ENCODE measurements at places on chromosomes 3 and 15.

GRCh38 chr3:133274477-133274876 lies 125.4 kb upstream of the BFSP2 start:
- no peak for DNase-seq

DNA sequence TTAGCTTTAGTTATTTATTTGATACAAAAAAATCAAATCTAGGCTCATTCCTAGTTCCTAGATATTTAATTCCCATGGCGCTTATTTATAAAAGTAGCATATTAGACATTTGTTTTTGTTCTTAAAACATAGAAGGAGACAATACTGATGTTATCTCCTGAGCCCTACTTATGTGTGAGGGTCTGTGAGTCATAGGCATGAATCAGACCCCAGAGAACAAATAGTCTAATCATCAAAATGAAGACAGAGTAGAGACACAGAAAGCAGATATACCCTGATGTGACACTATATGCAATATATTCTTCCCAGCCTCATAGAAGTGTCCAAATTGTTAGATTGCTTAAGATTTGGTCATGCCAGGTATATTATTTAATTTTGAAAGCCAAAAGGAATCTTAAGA lies 44.9 kb downstream of the PEX5L start:
- no peak for DNase-seq

DNA sequence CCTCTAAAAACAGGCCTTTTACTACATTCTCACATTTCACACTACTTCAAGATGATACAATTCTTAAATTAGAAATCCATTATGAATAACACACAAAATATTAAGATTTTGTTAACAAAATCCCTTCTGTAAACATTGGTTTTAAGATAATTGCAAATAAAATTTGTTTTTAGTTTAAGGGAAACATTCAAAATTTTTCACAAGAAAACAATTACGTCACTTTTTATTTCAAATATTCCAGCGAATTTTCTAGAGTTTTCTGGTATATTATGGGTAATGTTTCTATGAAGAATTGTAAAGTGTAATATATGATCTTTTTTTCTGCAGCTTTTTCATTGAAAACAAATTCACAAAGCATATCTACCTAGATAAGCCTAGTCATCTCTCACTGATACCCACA lies 5.9 kb downstream of the ARPP21 start:
- no peak for DNase-seq

DNA sequence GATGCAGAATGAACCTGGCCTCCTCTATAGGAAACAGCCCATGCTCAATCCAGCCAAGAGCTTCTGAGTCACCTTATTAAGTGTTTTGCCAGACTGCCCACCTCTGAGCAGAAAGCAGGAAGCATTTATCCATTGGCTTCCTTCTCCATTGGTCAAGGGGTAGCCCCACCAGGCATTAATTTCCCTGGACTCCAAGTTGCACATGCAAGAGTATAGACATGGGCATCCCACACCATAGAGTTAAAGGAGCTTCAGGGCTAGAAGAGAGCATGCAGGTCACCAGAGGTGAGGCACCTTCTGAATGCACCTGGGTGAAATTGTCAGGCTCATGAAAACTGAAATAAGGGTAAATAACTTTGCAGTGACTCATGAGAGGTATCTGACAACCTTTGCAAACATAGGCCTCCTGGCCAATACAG lies 230.8 kb upstream of the STAC start:
- DNase-seq, result no peak

- no peak for DNase-seq
Observed at GRCh38 chr3:188360364-188360881, 206.5 kb downstream of the LPP start.

DNA sequence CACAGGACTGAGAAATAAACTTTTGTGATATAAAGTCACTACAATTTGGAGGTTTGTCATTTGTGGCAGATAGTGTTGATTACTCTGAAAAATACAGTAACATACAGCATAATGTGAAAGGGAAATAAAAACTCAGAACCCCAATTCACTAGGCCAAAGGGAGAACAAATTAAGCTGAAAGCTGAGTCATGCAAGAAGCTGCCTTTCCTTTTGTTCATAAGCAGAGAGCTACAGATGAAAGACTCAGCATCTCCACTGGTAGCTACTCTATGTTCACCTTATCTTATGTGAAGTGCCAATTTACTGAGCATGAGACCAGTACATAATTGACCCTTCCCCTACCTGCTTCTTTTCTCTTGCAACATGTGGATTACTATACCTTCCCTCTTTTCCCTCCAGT lies 19.3 kb upstream of the SLTM start:
- peak; percentile 42 for DNase-seq

All from LoVo (cell line).